Renal pelvis (tissue), 12 donors: ENCODE measurements at places on chromosomes 3 and 15. TPM values are rescaled to one million over a fixed set of nuclear protein-coding genes. Genes with fewer than 3 reads are reported as not detected.
A peak's percentile ranks its signal among the peaks of the same experiment; 100 is the strongest.

DNA sequence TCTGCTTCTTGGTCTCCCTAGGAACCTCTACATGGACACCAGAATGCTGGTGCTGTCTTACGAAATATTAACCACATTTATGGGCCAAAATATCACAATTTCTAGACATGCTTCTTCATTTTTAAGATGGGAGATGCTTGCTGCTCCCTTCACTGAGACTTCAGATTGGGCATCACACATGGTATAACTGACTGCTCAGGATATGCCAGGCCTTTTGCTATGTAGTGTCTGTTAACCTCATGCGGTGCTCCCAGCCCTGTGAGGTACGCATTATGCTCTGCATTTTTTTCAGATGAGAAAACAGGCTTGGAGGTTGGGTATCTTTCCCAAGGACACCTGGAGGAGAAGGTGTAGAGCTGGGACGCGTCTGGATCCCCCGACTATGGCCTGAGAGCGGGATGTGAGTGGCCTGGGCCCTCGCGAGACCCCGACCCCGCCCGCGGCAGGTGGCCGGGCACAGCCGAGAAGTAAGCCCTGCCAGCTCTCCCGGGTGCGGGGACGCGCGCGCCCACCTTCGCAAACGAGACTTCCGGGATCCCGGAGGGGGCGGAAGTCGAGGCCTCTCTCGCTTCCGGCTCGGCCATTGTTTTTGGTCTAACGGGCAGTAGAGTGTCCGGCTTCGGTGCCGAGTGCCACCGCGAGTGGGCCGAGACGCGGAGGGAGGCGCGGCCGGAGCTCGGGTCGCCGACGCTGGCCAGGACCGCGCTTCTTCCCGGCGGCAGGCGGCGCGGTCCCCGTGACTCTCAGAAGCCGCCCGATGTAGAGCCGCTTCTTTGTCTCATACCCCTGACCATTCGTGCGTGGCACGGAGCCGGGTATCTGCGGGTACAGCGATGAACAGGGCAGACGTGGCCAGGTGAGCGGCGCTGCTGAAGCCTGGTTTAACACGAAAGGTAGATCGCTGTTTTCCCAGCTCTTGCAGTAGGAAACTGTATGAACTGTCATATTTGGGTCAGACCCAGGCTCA lies at the start of gene ZKSCAN7:
Gene ZKSCAN7 (plus strand): TSS at position 568 of the 967 bp plus-strand sequence. CDS start 1,855 bp downstream, outside the sequence.
- DNase-seq = peak; percentile 81

- no peak for DNase-seq
These were observed 2.9 kb upstream of the TFG start for GRCh38 chr3:100706365-100706764.

GRCh38 chr3:37210230-37210629 lies 35.8 kb upstream of the LRRFIP2 start:
- no peak for DNase-seq

GRCh38 chr3:4812591-4812990 lies 166.6 kb upstream of the BHLHE40 start:
- DNase-seq = no peak

The ETV5 gene
- polyA plus RNA-seq = 26.4 TPM

DNA sequence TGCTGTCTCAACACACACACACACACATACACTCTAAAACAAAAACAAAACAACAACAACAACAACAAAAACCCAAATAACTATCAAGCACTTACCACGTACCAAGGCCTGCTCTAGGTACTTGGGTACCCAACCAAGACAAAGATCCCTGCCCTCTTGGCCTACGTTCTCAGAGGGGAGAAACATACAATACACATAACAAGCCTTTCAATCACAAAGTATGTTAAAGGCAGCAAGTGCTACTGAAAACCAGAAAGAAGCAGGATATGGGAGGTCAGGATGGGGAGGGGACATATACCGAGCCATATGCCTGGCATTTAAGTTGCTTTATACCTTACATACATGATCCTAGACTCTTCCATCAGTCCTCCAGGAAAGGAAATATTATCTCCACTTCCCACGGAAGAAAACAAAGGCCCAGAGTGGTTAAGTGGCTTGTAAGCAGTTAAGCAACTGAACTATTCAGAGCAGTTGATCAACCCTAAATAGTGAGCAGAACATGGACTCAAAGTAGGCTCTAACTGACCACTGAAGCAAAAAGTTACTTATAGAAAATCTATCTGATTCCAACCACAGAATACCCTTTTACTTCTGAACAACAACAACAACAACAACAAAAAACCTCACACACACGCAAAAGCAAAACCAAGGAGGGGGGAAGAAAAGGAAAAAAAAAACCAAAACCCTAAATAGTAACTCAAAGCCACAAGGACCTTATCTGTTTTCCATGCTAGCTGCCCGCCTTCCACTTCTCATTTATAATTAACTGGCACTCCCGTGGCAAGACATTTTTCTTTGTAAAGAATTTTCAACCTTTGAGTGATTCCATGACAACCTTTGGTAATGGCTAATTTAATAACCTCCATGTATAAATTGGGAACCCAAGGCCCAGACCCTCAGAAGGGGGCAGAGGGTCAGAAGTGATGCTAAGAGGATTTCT lies 21.0 kb downstream of the PRICKLE2 start:
- DNase-seq = no peak

The PCOLCE2 gene
- polyA plus RNA-seq = 4.5 TPM

DNA sequence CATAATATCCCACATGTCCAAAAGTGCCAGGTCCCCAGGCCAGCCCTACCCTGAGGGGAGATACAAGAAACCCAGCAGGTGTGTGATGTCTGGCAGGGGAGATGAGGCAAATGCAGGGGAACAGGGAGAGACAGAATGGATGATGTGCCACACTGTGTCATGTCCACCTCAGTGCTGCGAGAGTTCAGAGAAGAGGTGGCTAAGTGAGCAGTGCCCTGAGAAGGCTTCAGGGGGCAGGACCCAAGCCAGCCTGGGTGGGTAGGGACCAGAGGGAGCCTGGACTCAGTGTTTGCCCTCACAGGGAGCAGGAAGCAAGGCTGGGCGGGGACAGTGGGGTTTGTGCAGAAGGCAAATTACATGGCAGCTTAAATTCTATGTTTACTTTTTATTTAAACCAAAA lies 61.2 kb downstream of the KLHL6 start:
- no peak for DNase-seq

GRCh38 chr3:178451799-178452198 lies 84.4 kb upstream of the KCNMB2 start:
- DNase-seq = no peak

The VEPH1 gene
- polyA plus RNA-seq = 46.2 TPM

DNA sequence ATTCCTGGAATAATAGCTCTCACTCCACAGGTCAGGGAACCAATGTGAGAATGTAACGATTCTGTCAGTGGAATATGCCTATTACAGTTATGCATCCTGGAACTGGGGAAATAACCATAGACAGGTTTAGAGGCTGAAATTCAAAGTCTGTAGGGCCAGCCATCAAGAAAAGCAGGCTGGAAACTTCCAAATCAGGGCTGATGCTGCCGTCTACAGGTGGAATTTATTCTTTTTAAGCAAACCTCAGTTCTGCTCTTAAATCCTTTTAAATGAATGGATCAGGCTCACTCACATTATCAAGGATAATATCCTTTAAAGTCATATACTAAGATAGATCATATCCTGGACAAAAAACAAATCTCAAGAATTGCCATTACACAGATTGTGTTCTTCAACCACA lies 699.8 kb downstream of the NR2F2 start:
- DNase-seq = no peak

The KNG1 gene
- 146 TPM for polyA plus RNA-seq

GRCh38 chr15:68430471-68431036 lies 1.4 kb downstream of the ITGA11 start:
- DNase-seq = no peak

DNA sequence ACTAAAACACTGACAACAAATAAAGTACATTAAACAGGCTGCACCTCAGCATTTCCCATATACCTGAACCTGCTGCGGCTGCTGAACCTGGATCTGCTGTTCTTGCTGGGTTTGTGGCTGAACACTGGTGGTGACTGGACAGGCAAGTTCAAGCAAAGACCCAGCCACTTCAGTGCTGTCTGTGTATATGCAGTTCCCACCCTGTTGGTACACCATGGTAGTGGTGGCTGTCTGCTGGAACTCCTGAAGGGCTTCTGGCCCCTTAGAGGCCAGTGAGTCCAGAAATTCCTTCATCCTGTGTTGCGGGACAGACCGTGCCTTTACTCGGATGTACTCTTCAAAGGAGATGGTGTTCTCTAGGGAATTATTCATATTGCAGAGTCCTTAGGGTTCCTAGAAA lies 17.2 kb downstream of the QRICH1 start:
- no peak for DNase-seq

GRCh38 chr15:75672646-75673425 lies 25.1 kb downstream of the SNX33 start:
- no peak for DNase-seq

The LEO1 gene
- polyA plus RNA-seq = 33.7 TPM

- no peak for DNase-seq
These were observed 175.1 kb downstream of the VGLL3 start for GRCh38 chr3:86815880-86816279.

GRCh38 chr15:78751602-78751979 lies 59.7 kb downstream of the ADAMTS7 start:
- no peak for DNase-seq

GRCh38 chr3:171181907-171182690 lies 155.6 kb upstream of the SLC2A2 start:
- DNase-seq = no peak

GRCh38 chr15:59439576-59439975 lies 1.6 kb downstream of the FAM81A start:
- no peak for DNase-seq

The MYLK gene
- 144 TPM for polyA plus RNA-seq

The LSMEM2 gene
- polyA plus RNA-seq = 1.5 TPM

The GOLGA8G gene
- polyA plus RNA-seq = 0.04 TPM

DNA sequence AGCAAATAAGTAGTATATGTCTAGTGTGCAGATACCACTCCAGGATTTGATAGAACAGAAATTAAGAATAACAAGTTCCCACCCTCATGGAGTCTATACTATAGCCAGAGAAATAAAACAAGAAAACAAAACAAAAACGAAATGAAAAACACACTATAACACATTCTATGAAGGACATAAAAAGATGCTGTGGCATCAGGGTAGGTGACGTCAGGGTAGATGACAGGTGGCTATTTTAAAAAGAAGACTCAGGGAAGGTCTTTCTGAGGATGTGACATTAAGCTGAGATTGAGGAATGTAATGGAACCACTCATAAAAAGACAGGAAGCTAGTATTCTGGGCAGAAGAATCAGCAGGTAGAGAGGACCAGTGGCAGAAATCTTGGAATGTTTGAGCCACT lies 469.6 kb downstream of the RAP2B start:
- no peak for DNase-seq

DNA sequence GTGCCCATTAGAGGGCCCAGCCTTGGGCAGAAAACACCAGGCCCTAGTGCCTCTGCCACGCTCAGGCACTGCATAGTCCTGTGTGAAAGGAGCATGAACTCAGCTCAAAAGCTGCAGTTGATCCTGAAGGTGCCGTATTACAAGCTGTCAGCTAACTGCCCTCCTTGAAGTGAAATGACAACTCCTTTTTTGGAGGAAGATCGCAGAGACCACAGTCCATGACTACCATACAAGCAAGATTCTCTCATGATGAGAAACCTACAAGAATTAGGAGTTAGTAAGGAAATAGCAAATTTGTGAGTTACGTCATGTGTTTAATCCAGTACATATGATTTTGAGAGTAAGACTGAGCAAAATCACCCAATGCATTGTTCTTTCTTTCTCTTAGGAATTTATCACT lies 513.9 kb upstream of the NR2F2 start:
- DNase-seq = no peak

DNA sequence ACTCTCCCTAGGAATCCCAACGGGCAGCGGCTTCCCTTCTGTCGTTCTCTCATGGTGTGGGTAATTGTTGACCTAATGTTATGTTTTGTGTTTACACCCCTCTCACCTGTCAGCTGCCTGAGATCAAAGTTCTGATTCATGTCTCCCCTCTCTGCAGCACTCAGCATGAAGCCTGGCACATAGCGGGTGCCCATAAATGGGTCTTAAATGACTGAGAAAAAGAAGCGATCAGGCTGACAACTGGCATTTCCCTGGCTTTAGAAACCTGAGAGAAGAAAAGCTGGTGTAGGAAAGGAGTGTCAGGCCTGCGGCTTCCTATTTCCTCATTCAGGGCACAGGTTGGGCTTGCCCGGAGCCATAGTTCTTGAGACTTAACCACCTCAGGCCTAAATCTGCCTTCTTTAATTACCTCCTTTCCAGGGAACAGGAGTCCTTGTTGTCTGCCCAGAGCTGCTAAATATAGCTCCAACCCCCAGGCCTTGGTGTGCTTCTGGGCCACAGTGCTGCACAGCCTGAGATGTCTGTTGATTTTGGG lies 31.8 kb downstream of the LPP start:
- DNase-seq = peak; percentile 60

DNA sequence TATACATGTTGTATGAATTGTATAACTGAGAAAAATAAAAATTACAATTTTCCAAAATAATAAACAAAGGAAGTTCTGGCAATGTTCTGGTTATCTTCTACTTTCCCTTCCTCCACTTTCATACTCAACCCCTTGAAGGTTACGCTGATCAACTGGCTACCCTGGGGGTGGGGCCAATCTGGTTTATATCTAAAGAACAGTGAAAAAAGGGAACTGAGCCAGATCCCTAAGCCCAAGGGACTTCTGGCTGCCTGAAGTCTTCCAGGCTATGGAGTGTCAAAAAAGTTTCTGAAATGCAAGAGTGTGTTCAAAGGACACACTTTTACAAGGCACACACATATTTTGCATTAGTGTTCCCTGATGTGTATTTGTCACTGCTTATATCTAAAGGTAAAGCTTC lies 591.9 kb downstream of the ROBO1 start:
- no peak for DNase-seq

DNA sequence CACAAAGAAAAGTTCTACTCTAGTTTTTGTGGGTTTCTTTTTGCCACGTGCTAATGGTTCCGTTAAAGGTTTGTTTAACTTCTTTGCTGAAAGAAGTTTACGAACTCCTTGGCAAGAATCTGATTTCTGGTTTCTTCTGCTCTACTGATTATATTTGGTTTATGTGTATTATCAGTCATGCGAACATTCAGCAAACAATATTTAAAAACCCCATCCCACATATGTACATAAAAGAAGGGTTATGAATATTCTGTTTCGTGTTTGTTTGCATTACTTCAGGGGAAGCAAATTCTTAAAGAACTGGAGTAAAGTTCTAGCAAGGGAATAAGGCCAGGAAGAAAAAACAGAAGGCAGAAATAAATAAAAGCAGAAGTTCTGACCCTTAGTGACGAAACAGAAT lies 9.8 kb downstream of the LARS2 start:
- no peak for DNase-seq

DNA sequence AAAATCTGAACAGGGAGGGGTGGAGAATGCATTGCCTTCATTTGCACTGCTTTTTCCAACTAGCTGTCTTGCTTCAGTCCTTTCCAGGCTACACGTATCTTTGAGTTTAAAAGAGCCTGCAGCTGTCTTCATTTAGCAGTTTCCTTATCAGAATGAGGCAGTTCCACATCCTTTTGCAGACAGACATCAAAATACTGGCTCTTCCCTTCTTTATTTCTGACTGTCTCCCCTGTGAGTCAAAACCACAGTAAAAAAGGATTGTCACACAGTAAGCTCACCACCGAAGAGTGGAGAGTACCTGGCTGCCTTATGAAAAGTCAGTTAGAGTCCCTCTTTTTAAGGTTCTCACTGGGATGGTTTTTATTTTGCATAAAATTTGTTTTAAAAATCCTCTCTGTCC lies 205.5 kb upstream of the CD96 start:
- DNase-seq = no peak

- DNase-seq = peak; percentile 72
These were observed 2.6 kb upstream of the APEH start for GRCh38 chr3:49671291-49672288.
